ENCODE measurements at places on chromosomes 1 and 21.
A peak's percentile ranks its signal among the peaks of the same experiment; 100 is the strongest.

GRCh38 chr1:203512848-203513584, 19.1 kb downstream of the OPTC start:
- peak; percentile 86 for DNase-seq

- DNase-seq: no peak
These were observed 16.0 kb downstream of the TRIM11 start for GRCh38 chr1:228390649-228391048.

GRCh38 chr1:1204998-1205768, 1.2 kb downstream of the TNFRSF18 start:
- DNase-seq: no peak

GRCh38 chr1:28883242-28883616, 31.1 kb upstream of the EPB41 start:
- DNase-seq: no peak
